ENCODE measurements at places on chromosomes 12 and 14. TPM values are rescaled to one million over a fixed set of nuclear protein-coding genes. Genes with fewer than 3 reads are reported as not detected.

The GSC gene
- not detected for total RNA-seq

The KLHL28 gene
- 8.7 TPM for total RNA-seq

The RNASE3 gene
- total RNA-seq, result not detected

The LGR5 gene
- 3.4 TPM for total RNA-seq

The TSPAN19 gene
- total RNA-seq, result not detected

The RNF10 gene
- 278 TPM for total RNA-seq

The KRT77 gene
- not detected for total RNA-seq

The JAG2 gene
- total RNA-seq, result 5.6 TPM

The PLEKHG3 gene
- 9.5 TPM for total RNA-seq

The NANOG gene
- total RNA-seq, result 0.88 TPM

The CLEC9A gene
- total RNA-seq, result not detected

The PAPLN gene
- total RNA-seq, result 8.7 TPM

The GLT1D1 gene
- total RNA-seq, result not detected

The RASSF9 gene
- 1.2 TPM for total RNA-seq

Data from adrenal gland (tissue), 19 donors.